ENCODE measurements at places on chromosomes 4 and X.
A peak's percentile ranks its signal among the peaks of the same experiment; 100 is the strongest.

GRCh38 chr4:151013944-151014343, 1.1 kb downstream of the LRBA start:
- peak overlapping the region; percentile 96 for H3K27ac ChIP-seq
- peak overlapping the region; percentile 98 for H3K4me3 ChIP-seq
- DNase-seq = no peak
- no peaks in the 10 kb centered on the region for H3K27me3 ChIP-seq
- peaks cover 27% of the 10 kb centered on the region for H3K4me1 ChIP-seq
- peaks cover 22% of the 10 kb centered on the region for H3K36me3 ChIP-seq

DNA sequence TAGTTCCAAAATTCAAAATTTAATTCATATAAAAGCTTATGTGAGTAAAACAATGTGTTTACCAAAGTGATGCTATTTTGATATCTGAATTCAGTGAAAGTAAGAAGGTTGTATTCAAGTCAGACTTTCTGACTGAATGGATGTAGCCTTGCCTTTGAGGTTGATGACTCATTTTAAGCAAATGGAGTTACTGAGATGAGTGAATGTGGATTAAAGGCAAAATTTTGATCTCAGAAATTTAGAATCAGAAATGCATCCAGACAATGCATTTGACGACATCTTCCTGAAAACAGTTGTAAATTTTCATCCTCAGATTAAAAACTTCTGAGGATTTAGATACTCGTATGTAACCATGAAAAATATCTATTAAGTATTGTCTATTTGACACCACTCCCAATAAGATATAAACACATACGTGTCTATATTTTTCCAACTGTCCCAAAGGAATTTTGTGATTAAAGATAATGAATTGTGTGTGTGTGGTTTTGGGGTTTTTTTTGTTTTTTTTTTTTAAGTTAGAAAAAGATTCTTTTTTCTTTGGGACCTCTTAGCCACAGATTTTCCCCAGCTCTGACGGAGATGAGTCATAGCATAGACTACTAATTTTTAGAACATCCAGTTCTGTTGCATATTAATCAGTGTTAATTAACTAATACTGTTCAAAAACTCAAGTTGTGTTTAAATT, 34.4 kb downstream of the NFKB1 start:
- H3K27me3 ChIP-seq = no peaks in the 10 kb centered on the region
- peak overlapping the region; percentile 90 for H3K27ac ChIP-seq
- DNase-seq = no peak
- H3K4me1 ChIP-seq = peaks cover 78% of the 10 kb centered on the region
- peak overlapping the region; percentile 51 for H3K4me3 ChIP-seq

- no peak overlapping the region for H3K27ac ChIP-seq
- DNase-seq = no peak
- no peak overlapping the region for H3K4me3 ChIP-seq
- no peaks in the 10 kb centered on the region for H3K4me1 ChIP-seq
- H3K27me3 ChIP-seq = no peaks in the 10 kb centered on the region
- peaks cover 10% of the 10 kb centered on the region for H3K36me3 ChIP-seq
Observed at GRCh38 chrX:2478546-2479419, 22.0 kb downstream of the DHRSX start.

- H3K36me3 ChIP-seq = peaks cover 5% of the 10 kb centered on the region
- H3K27me3 ChIP-seq = no peaks in the 10 kb centered on the region
- H3K4me1 ChIP-seq = peaks cover 80% of the 10 kb centered on the region
Observed at GRCh38 chr4:15653864-15654592, 1.1 kb downstream of the FBXL5 start.

All from activated naive CD8-positive, alpha-beta T cell treated with anti-CD3 and anti-CD28 coated beads, Interleukin-2, amount 50 U/mL, for 24 hours (primary cell).